ENCODE measurements at places on chromosomes 2 and 18. TPM values are rescaled to one million over a fixed set of nuclear protein-coding genes. Genes with fewer than 3 reads are reported as not detected.

The LOXHD1 gene
- not detected for total RNA-seq

The SCN3A gene
- total RNA-seq, result not detected

GRCh38 chr2:153811516-153811915, 60.2 kb upstream of the GALNT13 start:
- no peak overlapping the region for H3K27ac ChIP-seq
- DNase-seq, result no peak
- no peaks in the 10 kb centered on the region for H3K4me1 ChIP-seq
- H3K27me3 ChIP-seq, result no peaks in the 10 kb centered on the region
- no peaks in the 10 kb centered on the region for H3K36me3 ChIP-seq
- no peak overlapping the region for H3K4me3 ChIP-seq

DNA sequence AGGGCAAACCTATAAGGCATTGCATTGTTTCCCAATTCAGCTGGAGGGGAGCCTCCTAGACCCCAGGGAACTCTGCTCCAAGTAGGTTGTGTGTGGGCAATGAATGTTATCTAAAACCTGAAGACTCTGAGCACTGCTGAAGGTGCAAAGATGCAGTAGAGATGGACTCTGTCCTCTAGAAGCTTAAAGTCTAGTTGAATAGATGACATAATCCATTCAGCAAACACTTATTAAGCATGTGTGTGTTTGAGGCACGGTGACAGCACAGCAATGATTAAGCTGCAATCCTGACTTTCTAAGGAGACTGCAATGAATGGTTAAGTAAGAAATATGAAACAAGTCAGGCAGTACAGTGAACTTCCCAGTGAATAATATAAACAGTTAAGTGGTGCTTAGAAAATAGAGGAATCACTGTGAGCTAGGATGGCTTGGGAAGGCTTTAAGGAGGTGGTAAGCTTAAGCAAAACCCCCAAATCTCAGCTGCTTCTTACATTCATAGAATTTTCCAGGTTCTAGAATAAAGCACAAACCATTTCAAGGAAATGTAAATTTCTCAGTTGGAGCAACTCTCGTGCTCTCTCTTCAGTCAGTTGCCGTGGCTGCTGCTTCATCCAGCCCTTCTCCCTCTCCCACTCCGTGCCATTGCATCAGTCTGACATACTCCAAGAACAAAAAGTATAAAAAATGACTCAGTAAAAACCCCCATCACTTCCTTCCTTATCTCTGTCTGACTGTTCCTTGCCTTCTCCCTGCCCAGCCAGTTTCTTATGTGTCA, 19.1 kb downstream of the MXD1 start:
- H3K4me1 ChIP-seq, result peaks cover 26% of the 10 kb centered on the region
- peak overlapping the region; percentile 71 for H3K27ac ChIP-seq
- H3K36me3 ChIP-seq, result peaks cover 81% of the 10 kb centered on the region
- H3K27me3 ChIP-seq, result no peaks in the 10 kb centered on the region

DNA sequence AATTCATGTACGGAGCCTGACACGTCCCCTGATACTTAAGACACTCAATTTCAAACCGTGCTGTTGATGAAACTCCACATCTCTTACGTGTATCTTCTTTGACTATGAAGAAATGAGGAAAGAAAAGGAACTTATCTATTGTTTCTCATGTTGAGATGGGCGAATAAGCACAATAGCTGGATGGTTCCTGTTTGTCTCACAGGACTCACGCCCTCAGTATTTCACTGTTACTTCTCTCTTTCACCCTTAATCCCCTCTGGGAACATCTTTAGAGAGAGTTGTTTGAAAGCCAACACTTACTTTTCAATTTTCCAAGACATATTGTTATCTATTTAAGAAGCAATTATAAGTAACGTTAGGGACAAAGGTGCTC, 99.8 kb downstream of the COPS8 start:
- H3K4me3 ChIP-seq, result no peak overlapping the region
- no peak for DNase-seq
- H3K27me3 ChIP-seq, result peaks cover 26% of the 10 kb centered on the region
- H3K36me3 ChIP-seq, result no peaks in the 10 kb centered on the region

DNA sequence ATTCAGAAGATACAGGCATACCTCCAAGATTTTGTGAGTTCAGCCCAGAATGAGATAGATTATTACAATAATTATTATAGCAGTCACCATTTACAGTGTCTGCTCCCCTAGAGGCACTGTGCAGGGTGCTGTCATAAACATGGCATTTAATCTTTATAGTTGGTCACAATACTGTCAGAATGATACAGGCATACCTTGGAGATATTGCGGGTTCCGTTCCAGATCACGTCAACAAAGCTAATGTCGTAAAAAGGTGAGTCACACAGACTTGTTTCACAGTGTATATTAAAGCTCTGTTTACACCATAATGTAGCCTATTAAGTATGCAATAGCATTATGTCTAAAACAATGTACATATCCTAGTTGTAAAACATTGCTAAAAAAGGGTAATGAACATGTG, 45.6 kb downstream of the ZRANB3 start:
- H3K4me3 ChIP-seq, result no peak overlapping the region
- H3K27ac ChIP-seq, result no peak overlapping the region
- peaks cover 10% of the 10 kb centered on the region for H3K36me3 ChIP-seq
- no peaks in the 10 kb centered on the region for H3K27me3 ChIP-seq

GRCh38 chr2:73187549-73187948, 14.8 kb upstream of the NOTO start:
- no peaks in the 10 kb centered on the region for H3K36me3 ChIP-seq
- no peaks in the 10 kb centered on the region for H3K4me1 ChIP-seq
- peaks cover 25% of the 10 kb centered on the region for H3K27me3 ChIP-seq
- no peak overlapping the region for H3K4me3 ChIP-seq
- DNase-seq, result no peak

- H3K4me1 ChIP-seq, result peaks cover 9% of the 10 kb centered on the region
- no peaks in the 10 kb centered on the region for H3K27me3 ChIP-seq
- no peak overlapping the region for H3K27ac ChIP-seq
- H3K36me3 ChIP-seq, result no peaks in the 10 kb centered on the region
- H3K4me3 ChIP-seq, result no peak overlapping the region
- DNase-seq, result no peak
Observed at GRCh38 chr18:46424898-46425297, 232.1 kb downstream of the LOXHD1 start.

- peaks cover 7% of the 10 kb centered on the region for H3K36me3 ChIP-seq
- no peak overlapping the region for H3K4me3 ChIP-seq
- H3K27ac ChIP-seq, result peak overlapping the region; percentile 60
- no peaks in the 10 kb centered on the region for H3K27me3 ChIP-seq
- H3K4me1 ChIP-seq, result peaks cover 11% of the 10 kb centered on the region
- DNase-seq, result no peak
Observed at GRCh38 chr2:197878792-197879191, 74.4 kb downstream of the PLCL1 start.

DNA sequence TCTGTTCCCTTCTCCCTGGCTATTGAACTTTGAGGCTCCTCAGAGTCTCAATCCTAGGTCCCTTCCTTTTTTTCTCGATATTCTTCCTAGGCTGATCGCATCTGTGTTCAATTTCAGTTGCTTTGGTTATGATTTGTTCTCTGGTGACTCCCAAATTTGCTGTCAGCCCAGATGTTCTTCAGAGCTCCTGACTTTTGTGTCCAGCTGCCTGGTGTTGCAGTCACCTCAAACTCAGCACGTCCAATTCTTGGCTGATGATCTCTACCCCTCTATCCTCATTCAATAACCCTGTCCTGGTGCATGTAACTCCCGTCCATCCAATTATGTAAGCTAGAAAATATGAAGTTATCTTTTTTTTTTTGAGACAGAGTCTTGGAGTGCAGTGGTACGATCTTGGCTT, 31.4 kb downstream of the DIS3L2 start:
- H3K36me3 ChIP-seq, result no peaks in the 10 kb centered on the region
- H3K4me3 ChIP-seq, result no peak overlapping the region
- DNase-seq, result no peak
- no peak overlapping the region for H3K27ac ChIP-seq

GRCh38 chr2:14143435-14143834, 489.1 kb upstream of the LRATD1 start:
- DNase-seq, result no peak
- no peaks in the 10 kb centered on the region for H3K36me3 ChIP-seq
- H3K27ac ChIP-seq, result no peak overlapping the region
- H3K27me3 ChIP-seq, result no peaks in the 10 kb centered on the region
- no peaks in the 10 kb centered on the region for H3K4me1 ChIP-seq

DNA sequence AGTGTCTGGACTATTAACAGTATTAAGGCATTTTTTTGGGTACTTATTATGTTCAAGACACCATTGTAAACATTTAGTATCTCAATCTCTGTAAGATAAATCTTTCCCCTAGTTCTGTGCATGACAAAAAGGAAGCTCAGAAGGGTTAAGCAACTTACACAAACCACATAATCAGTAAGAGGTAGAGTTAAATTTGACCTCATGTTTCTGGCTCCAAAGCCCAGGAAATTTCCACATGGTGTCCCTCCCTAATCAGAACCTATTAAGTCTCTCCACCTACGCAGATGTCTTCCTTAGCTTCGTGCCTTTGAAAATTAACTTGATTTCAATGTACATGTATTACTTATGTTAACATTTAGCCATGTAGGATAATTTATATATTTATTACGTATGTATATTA, 2.0 kb downstream of the MFSD6 start:
- H3K27me3 ChIP-seq, result no peaks in the 10 kb centered on the region
- H3K36me3 ChIP-seq, result no peaks in the 10 kb centered on the region
- no peak for DNase-seq
- H3K27ac ChIP-seq, result no peak overlapping the region
- H3K4me3 ChIP-seq, result no peak overlapping the region
- peaks cover 17% of the 10 kb centered on the region for H3K4me1 ChIP-seq

Measured in K562 (cell line).